IMR-90 (cell line): ENCODE measurements at places on chromosomes 5 and 9.
A peak's percentile ranks its signal among the peaks of the same experiment; 100 is the strongest.

- H3K27ac ChIP-seq = no peak overlapping the region
- H3K4me3 ChIP-seq = no peak overlapping the region
- peak; percentile 4 for DNase-seq
Observed at GRCh38 chr9:123164285-123164684, 104.1 kb downstream of the STRBP start.

GRCh38 chr5:141491323-141492167 lies 2.7 kb downstream of the PCDHGC5 start:
- H3K27me3 ChIP-seq = no peaks in the 10 kb centered on the region
- H3K4me3 ChIP-seq = no peak overlapping the region
- no peak overlapping the region for H3K27ac ChIP-seq
- H3K4me1 ChIP-seq = peaks cover 39% of the 10 kb centered on the region
- DNase-seq = no peak

GRCh38 chr5:176350416-176350815 lies 11.1 kb downstream of the KIAA1191 start:
- no peak for DNase-seq
- H3K27ac ChIP-seq = no peak overlapping the region
- peaks cover 74% of the 10 kb centered on the region for H3K36me3 ChIP-seq
- no peak overlapping the region for H3K4me3 ChIP-seq
- 0 out of 2 replicates have a peak, but pooled peaks cover 2% of the 10 kb centered on the region for H3K4me1 ChIP-seq
- H3K27me3 ChIP-seq = no peaks in the 10 kb centered on the region

GRCh38 chr5:59036274-59036961 lies 453.5 kb downstream of the RAB3C start:
- H3K36me3 ChIP-seq = no peaks in the 10 kb centered on the region; the same call in 1 of the 2 replicates
- H3K4me1 ChIP-seq = peaks cover 2% of the 10 kb centered on the region

GRCh38 chr9:71118324-71118723 lies 3.1 kb downstream of the TRPM3 start:
- DNase-seq = no peak
- peaks cover 6% of the 10 kb centered on the region; the same call in 1 of the 2 replicates for H3K27me3 ChIP-seq
- no peak overlapping the region for H3K4me3 ChIP-seq
- no peaks in the 10 kb centered on the region for H3K36me3 ChIP-seq
- no peaks in the 10 kb centered on the region for H3K4me1 ChIP-seq

- H3K36me3 ChIP-seq = no peaks in the 10 kb centered on the region
- H3K27ac ChIP-seq = no peak within 1 kb of the TSS
- H3K4me1 ChIP-seq = no peaks in the 10 kb centered on the region
- H3K27me3 ChIP-seq = no peaks in the 10 kb centered on the region
Observed at GRCh38 chr5:45696206-45696836, at the start of gene HCN1. TSS of gene HCN1 (minus strand) at chr5:45696380.

DNA sequence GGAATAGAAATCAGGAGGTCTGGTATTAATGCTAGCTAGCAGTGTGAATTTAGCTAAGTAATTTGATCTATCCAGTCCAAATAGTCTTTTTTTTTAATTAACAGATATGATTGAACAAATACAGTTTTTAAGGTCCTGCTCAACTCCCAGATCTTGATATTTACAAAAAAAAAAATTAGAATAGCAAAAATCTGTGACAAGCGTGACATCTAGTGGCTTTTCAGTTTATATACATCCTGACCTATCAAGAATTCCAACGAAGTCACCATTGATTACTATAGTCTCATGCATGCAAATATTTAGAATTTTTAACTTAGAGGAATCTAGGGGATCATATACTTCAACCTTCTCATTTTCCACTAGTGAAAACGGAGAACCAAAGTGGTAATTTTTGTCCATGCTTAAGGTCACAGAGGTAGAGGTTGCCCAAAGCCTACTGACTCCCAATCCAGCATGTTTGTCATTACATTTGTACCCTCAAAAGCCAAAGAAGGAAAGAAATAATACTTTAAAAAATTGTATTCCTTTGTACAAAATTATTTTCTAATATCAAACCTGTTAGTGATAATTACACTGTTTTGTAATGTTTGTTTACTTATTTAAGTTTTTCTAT lies 17.6 kb upstream of the TARS1 start:
- no peak overlapping the region for H3K27ac ChIP-seq
- no peaks in the 10 kb centered on the region; the same call in 1 of the 2 replicates for H3K4me1 ChIP-seq
- H3K36me3 ChIP-seq = no peaks in the 10 kb centered on the region
- DNase-seq = peak; percentile 73

GRCh38 chr9:70120834-70121510 lies 77.3 kb downstream of the MAMDC2 start:
- no peaks in the 10 kb centered on the region for H3K27me3 ChIP-seq
- DNase-seq = peak; percentile 97
- peak overlapping the region; percentile 54 for H3K27ac ChIP-seq
